Ascending aorta (tissue), 2 donors: ENCODE measurements at places on chromosomes 2 and 18. TPM values are rescaled to one million over a fixed set of nuclear protein-coding genes. Genes with fewer than 3 reads are reported as not detected.

The NOSTRIN gene
- 7.8 TPM for total RNA-seq

The IL18RAP gene
- 0.11 TPM for total RNA-seq

The GALR1 gene
- not detected for total RNA-seq

The CNGA3 gene
- total RNA-seq: not detected

The OR6B2 gene
- not detected for total RNA-seq

The RAD51AP2 gene
- not detected for total RNA-seq

The KIAA2012 gene
- total RNA-seq: 0.11 TPM

The ZRANB3 gene
- total RNA-seq: 2.3 TPM

The RAB6C gene
- total RNA-seq: not detected
